ENCODE measurements at places on chromosomes 6 and 20.

- DNase-seq, result no peak
Observed at GRCh38 chr20:55456316-55456940, 548.9 kb downstream of the CBLN4 start.

DNA sequence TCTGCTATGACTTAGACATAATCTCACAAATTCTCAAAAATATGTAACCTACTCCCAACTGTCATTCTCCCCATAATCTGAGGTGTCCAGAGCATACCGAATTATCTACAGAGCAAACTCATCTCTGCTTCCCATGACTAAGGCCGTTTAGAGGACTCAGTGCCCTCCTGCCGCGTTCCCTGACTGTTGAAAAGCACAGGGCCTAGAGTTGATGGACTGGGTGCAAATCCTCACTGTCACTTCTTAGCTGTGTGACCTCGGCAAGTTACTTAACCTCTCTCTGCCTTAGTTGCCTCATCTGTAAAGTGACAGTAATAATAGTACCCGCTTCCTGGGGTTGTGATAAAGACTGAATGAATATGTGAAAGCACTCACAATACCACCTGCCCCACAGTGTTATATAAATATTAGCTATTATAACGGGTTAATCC lies 4.7 kb upstream of the TUBB2A start:
- no peak for DNase-seq

DNA sequence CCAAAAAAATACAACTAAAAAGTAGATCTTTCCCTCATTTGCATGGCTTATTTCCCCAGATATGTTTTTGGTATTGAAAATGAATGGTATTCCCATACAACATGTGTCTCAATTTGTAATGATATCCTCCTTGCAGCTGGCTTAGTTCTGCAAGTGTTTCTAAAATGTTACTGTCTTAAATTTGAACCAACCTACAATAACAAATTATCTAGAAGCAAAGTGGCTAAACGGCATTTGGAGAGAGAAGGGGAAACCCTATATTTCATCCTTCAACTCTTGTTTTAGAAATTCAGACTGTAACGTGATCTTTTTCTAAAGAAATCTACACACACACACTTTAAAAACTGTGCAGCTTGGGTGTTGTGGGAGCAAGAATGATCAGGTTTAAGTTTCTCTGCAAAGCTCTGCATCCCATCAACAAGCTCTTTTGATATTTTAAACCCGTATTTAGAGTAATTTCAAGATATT lies 153.0 kb downstream of the SOBP start:
- no peak for DNase-seq

DNA sequence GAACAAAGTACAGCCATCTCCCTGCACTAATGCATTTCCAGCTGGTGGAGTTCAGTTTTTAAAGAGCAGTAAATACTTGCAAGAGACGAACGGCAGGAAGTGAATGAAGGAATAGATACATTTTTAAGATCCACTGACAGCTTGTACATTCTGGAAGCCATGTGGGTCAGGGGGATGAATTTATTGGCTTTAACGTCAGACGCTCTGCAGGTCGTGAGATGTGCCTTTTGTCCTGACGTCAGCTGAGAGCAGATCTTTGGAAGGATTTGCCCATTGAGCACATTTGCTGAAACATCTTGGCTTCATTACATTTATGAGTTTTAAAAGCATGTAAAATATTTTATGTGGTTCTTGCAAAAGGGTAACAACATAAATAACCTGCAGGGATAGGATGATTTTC lies 29.5 kb upstream of the SALL4 start:
- DNase-seq, result no peak

DNA sequence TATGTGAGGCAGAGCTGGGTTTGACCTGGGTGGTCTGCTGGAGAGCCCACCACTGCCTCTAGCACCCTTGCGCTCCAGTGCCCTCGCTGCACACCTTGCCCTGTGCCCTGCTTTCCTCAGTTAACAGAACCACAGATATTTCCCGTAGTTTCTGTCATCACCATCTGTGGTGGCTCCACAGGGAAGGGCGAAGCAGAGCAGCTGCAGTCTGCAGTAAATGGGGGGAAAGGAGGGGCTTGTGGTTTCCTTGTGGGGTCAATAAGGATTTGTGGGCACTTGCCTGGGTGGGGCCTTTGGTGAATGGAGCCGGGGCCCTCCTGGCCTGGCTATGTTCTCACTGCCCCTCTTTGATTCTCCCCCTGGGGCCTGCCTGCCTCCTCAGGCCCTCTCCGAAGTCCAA lies 21.2 kb upstream of the CCDC167 start:
- DNase-seq, result no peak

DNA sequence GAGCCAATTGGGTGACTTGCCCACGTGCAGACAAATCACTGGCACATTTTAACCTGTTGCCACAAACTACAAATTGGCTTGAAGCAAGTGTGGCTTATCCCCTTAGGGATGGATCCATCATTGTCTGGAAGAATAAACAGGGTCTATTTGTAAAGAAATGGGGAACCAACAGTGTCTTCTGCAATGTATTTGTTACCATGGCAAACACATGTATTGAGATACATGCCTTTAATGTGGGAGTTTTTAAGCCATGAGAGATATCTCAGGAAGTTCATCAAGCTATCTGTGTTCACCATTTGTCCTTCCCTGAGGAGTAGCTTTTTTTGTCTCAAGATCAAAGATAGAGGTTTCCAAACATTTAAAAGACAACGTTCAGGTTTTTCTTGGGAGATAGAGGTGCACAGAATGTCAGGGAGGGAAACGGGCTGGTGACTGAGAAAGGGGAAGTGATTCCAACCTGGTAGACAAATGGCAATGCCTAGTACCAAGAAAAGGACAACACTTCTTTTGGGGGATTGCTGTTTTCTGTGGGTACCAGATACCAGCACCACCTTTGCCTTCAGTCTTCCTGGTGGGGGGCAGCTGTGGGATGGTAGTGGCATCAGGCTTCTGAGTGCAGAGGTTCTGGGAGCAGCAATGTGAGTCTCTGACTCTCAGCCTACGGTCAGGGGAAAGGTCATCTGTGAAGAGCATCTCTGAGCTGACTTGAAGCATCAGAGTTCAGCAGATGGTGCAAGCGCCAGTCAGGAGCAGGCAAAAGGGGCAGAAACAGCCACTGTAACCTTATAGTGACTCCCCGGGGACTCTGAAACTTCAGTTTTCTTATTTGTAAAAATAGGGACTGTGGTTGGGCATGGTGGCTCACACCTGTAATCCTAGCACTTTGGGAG lies 20.1 kb upstream of the BCAS1 start:
- no peak for DNase-seq

DNA sequence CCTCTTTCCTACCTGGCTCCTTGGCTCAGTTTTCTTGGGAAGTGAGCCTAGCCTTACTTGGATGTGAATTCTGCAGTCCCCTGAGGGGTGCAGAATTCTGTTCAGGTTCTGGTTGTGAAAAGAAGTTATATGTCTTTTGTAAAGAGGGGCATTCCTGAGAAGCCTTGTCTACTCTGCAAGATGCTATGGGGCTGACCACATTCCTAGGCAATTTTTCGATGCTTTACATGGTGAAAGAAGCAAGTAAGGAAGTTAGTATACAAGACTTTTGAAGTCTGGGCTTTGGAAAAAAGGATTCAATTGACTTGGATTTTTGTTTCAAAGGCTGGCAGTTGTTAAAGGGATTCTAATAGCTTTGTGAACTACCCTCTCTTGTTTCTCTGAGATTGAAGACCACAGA lies 167.9 kb upstream of the STMND1 start:
- no peak for DNase-seq

GRCh38 chr20:54115172-54115854 lies 44.9 kb upstream of the BCAS1 start:
- no peak for DNase-seq

DNA sequence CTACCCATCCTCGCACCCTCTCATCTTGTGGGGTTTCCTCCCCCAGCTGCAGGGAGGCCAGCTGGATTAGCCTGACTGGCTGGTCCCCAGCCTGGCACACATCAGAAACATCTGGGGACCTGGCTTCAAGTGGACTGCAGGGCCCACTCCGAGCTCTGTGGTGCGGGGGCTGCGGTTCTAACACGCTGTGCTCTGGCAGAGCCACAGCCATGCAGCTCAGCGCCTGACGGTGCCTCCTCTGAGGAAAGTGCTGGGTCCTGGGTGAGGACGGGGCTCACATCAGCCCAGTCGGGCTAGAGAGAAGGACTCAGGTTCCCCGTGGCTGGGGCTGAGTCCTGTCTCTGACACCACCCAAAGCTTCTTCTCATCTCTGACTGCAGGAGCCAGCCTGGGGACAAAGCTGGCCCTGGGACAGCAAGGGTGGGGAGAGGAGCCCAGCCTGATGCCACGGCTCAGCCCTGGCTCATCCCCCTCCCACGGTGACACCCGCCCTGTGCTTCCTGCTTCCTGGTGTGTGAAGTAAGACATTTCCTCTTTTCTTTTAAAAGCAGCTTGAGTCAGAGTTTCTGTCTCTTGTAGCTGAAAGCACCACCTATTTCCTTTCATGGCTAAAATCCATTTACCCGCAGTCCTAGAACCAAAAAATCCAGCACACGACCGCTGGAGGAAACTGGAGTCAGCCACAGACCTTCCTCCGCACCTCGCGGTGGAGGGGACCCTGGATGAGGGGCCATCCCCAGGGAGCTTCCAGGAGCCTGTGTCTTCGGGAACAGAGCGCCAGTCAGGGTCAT lies 127.4 kb upstream of the AFDN start:
- no peak for DNase-seq

GRCh38 chr6:110554966-110555460 lies 78.6 kb upstream of the SLC22A16 start:
- no peak for DNase-seq

DNA sequence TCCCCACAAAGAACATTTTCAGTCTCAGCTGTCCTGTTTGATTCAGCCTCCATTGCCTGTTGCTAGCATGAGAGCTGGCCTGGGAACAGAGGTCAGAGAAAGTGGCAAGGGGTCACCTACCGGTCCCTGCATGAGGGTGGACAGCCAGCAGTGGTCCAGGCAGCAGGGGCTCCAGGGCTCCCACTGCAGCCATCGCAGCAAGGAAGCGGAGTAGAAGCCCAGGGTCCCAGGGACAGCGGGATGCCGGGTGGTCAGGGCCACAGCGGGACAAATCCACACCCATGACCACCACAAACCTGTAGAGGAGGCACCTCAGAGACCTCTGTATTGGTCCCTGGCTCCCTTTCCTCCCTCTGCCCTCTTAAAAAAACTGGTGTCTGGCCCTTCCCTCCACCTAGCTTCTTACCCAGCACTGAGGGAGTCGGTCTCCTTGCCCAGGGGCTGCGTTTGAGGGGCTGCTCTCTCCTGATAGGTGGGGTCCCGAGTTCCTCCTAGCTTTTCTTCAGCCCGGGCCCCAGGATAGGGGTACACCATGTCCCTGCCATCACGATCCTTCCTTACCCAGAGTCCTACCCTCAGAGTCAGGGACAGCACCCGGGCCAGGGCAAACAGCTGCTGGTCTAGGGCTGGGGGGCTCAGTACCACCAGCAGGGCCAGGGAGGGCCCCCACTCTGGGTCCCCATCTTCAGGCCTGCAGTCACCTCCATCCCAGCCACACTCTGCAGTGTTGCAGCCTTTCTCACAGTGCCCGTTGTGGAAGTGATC lies 8.4 kb upstream of the GPSM3 start:
- no peak for DNase-seq

- no peak for DNase-seq
Observed at GRCh38 chr6:139536751-139537617, 162.5 kb upstream of the CITED2 start.

- DNase-seq, result no peak
Observed at GRCh38 chr6:170018936-170019817, 267.8 kb downstream of the ERMARD start.

- DNase-seq, result no peak
Observed at GRCh38 chr6:32396028-32396427, 11.0 kb downstream of the BTNL2 start.
